OCI-LY7 (cell line): ENCODE measurements at places on chromosomes 1 and 21.

GRCh38 chr1:110067893-110068645 is 2.4 kb downstream of the ALX3 start:
- no peak for DNase-seq

GRCh38 chr1:242019018-242019417 is 20.1 kb upstream of the MAP1LC3C start:
- no peak for DNase-seq

GRCh38 chr1:36554323-36554628 is 71.6 kb upstream of the CSF3R start:
- no peak for DNase-seq

DNA sequence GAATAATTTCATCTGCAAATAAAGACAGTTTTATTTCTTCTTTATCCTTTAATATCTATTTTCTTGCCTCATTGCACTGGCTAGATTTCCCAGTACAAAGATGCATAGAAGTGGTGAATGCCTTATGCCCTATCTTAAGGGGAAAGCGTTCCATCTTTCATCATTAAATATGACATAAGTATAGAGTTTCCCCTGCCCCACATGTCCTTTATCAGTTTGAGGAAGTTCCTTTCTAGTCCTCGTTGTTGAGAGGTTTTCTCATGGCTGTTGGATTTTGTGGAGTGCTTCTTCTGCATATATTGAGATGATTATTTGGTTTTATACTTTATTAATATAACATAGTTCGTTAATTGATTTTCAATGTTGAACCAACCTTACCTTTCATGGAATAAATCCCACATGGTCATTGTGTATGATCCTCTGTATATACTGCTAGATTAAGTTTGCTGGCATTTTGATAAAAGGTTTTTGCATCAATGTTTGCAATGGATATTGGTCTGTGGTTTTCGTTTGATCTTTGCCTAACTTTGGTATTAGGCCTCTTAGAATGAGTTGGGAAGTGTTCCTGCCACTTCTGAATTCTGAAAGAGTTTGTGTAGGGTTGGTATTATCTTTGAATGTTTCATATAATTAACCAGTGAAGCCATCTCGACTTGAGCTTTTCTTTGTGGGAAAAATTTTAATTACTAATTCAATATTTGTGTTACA is 15.6 kb downstream of the PRKACB start:
- no peak for DNase-seq

DNA sequence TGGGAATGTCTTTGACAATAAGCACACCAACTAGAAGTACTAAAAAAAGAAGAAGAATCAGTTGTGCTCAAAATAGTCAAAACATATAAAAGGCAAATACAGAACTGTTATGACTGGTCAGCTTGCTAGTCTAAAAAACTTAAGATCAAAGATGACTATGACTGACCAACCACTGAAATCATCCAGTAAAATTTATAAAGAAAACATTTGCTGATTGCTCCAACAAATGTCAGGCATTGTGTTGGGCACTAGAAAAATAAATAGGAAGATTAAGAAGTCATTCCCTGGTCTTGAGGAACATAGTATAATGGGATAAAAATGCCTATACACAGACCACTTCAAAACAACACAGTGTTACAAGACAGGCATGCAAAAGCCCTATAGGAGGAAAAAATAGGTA is 9.3 kb upstream of the ANGPTL3 start:
- DNase-seq = no peak

DNA sequence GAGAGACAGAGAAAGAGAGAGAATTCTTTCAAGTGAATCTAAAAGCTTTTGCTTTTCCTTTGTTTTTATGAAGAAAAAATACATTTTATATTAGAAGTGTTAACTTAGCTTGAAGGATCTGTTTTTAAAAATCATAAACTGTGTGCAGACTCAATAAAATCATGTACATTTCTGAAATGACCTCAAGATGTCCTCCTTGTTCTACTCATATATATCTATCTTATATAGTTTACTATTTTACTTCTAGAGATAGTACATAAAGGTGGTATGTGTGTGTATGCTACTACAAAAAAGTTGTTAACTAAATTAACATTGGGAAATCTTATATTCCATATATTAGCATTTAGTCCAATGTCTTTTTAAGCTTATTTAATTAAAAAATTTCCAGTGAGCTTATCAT is 117.6 kb downstream of the PTPRC start:
- DNase-seq = no peak

DNA sequence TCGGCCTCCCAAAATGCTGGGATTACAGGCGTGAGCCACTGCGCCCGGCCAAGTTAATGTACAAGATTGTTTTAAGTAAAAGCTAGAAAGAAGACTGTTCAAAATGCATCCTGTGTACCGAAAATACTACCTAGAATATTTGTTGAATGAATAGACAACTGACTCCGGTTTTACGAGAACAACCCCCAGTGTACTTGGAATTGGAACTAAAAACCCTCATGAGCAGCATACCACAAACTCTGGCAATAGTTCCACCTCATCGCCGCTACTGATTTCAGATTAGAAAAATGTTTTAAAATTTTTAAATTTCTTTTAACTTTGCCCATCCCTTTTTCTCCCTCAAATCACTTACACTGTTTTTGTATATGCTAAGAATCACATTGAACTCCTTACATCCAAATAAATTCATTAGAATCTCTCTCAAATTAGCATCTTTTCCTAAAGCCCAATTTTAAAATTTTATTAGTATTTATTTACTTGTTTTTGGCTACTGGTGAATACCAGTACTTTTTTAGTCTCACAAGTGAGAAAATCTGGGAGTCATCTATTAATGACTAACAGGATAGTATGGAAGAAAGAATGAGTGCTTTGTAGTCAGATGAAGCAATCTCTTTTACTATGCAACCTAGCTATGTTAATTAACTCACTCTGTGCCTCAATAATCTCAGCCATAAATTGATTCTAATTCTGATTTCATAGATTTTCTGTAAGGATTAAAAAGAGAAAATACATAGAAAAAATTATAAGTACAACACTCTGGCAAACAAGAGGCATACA is 95.1 kb downstream of the GPATCH2 start:
- no peak for DNase-seq

DNA sequence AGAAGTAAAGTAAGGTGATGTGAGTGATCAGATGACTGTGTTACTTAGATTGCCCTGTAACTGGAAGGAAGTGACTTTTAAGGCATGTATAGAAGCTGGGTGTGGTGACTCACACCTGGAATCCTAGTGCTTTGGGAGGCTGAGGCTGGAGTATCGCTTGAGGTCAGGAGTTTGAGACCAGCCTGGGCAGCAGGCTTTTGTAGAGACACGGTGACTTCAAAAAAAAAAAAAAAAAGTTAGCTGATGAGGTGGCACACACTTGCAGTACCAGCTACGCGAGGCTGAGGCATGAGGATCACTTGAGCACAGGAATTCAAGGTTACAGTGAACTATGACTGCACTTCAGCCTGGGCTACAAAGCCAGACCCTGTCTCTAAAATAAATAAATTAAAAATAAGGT is 2.3 kb upstream of the USP16 start:
- no peak for DNase-seq

GRCh38 chr1:248834343-248834940 is 3.6 kb upstream of the ZNF672 start:
- no peak for DNase-seq

DNA sequence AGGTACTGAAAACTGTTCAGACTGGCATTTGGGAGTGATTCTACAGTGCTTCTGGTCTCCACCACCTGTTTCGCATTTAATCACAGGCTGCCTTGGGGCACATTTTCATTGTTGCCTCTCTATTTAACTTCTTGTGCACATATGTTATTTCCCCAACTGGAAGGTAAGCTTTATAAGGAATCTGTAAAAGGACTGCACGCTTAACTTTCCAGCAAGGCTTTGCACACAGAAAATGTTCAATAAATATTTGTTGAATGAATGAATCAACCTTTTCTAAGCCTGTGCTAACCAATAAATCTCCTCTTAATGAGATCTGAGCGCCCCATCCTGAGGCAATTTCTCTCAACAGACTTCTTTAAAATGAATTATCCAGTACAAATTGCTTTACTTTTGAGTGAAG is 84.3 kb upstream of the ARHGAP29 start:
- no peak for DNase-seq

DNA sequence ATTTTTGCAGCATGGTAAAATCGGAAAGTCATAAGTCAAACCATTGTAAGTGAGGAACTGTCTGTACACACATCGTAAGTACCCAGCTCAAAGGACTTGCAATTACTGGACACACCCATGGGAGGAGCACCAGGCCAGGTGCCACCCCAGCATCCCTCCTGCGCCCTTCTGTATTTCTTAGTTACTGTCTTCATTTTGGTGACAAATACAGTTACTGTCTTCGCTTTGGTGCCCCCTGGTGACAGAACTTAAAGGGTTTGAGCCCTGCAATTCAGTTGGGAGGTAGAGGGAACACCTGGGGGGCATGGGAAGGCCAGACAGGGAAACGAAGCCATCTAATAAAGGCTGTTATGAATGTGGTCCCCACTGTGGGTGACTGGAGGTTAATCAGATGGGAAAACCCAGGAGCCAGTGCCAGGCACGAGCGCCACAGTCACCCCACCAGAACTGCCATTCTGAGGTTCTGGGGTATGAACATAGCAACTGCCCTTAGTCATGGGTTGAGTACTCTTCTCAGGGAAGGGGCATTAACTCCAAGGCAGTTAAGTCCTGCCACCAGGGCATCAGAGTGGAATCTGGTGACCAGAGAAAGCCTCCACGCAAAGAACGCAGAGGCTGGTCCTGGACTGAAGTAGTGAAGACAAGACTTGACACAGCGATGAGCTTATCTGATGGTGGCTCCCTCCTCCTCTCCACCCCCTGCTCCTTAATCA is 612.9 kb downstream of the PTPRU start:
- DNase-seq = peak; percentile 57

DNA sequence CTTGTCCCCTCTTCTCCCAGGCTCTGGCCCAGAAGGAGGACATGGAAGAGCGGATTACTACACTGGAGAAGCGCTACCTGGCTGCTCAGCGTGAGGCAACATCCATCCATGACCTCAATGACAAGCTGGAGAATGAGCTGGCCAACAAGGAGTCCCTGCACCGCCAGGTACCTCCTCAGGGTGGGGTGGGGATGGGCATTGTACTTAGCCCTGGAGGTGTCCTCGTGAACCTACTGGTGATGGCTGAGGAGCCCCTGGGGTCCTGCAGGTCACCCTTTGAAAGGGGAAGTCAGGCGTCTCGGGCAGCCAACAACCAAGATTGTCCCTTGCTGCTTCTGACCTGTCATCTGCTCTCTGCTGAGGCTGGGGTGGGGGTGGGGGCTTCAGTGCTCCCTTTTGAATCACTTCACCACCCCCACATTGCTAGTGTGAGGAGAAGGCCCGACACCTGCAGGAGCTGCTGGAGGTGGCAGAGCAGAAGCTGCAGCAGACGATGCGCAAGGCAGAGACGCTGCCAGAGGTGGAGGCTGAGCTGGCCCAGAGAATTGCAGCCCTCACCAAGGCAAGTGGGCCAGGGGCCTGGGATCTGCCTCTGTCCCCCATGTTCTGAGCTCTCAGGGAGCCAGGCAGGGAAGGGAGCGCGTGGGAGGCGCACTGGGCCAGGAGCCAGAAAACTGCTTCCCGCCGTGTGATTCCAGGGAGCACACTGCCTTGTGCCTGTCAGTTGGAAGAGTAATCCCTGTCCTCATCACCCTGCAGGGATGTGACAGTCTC is 19.7 kb downstream of the PPFIA4 start:
- DNase-seq = no peak

GRCh38 chr1:184163674-184164465 is 112.3 kb downstream of the TSEN15 start:
- no peak for DNase-seq

DNA sequence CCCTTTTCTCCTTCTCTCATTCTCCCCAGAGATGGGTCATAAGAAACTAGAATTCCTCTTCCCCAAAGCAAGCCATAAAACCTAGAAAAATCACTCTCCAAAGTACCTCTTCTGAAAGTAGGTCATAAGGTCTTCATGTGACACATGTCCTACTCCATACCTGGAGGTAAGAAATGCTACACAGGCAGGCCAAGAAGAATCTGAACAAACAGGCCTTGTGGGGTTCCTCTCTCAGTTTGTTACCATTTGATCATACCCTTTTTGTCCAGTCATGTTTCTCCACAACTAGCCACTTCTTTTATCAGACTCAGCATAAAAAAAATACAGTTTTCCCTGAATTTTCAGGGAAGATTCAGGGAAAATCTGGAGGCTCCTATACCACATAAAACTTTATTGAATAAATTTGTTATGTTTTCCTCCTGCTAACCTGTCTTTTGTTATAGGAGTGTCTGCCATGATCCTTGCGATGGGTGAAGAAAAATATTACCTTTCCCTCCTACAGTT is 134.4 kb upstream of the LMO4 start:
- DNase-seq = no peak

DNA sequence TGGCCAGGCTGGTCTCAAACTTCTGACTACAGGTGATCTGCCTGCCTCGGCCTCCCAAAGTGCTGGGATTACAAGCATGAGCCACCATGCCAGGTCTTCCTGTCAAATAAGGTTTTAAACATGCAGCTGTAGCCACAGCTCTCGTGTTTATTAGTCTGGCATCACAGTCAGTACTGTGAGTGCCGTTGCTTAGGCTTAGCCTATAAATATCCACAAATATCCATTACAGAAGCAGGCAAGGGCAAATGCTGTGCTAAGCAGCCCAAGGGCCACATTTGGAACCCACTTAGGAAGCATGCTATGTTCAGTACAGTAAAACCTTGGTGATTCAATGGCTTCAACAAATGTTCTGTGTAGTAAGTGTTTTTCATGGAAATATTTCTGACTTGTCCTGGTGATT is 75.9 kb downstream of the KIF1B start:
- no peak for DNase-seq

DNA sequence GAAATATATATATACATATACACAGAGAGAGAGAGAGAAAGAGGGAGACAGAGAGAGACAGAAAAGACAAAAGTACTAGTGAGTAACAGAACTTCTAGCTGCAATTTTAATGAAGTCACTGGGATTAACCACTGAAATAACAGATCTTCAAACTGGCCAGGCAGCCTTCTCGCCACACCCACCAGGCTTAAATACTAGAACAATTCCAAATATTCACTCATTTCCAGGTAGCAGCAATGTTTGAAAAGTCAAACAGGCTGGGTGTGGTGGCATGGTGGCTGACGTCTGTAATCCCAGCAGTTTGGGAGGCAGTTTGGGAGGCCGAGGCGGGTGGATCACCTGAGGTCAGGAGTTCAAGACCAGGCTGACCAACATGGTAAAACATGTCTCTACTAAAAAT is 5.2 kb downstream of the PRDX1 start:
- DNase-seq = no peak

GRCh38 chr1:34694383-34694782 is 60.5 kb upstream of the GJB5 start:
- DNase-seq = no peak

GRCh38 chr1:1770102-1770501 is 8.2 kb downstream of the NADK start:
- no peak for DNase-seq
